Aorta (tissue), 5 donors: ENCODE measurements at places on chromosomes 7 and 10.
A peak's percentile ranks its signal among the peaks of the same experiment; 100 is the strongest.

- no peak overlapping the region for H3K4me3 ChIP-seq
- H3K36me3 ChIP-seq = no peaks in the 10 kb centered on the region
- DNase-seq = no peak
- H3K4me1 ChIP-seq = peaks cover 5% of the 10 kb centered on the region
- H3K27ac ChIP-seq = no peak overlapping the region
- no peaks in the 10 kb centered on the region for H3K27me3 ChIP-seq
These were observed 67.7 kb downstream of the BRAF start for GRCh38 chr7:140857048-140857447.

GRCh38 chr10:133316266-133316665 lies 7.6 kb downstream of the ZNF511 start:
- H3K27ac ChIP-seq = no peak overlapping the region
- no peak overlapping the region for H3K4me3 ChIP-seq
- H3K4me1 ChIP-seq = no peaks in the 10 kb centered on the region

GRCh38 chr10:21492421-21492820 lies 33.1 kb downstream of the SKIDA1 start:
- H3K27ac ChIP-seq = no peak overlapping the region
- H3K4me3 ChIP-seq = no peak overlapping the region
- no peaks in the 10 kb centered on the region for H3K4me1 ChIP-seq
- no peaks in the 10 kb centered on the region for H3K27me3 ChIP-seq

DNA sequence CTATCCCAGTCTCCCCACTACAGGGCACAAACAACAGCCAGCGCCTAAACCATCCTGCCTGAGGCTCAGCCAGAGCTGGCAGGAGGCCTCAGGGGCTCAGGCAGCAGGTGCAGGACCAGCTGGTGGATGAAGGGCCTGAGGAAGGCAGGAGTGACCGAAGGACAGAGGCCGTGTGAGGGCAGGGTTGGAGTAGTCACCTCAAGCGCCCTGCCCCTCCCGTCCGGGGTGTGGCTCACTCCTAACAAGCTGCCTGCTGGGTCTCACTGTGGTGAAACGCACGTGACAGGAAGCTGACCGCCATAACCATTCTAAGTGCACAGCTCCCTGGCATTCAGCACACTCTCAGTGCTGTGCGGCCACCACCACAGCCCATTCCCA lies 281.1 kb downstream of the ELFN1 start:
- peak; percentile 69 for DNase-seq
- no peak overlapping the region for H3K27ac ChIP-seq
- H3K4me3 ChIP-seq = no peak overlapping the region
- no peaks in the 10 kb centered on the region for H3K36me3 ChIP-seq

- H3K36me3 ChIP-seq = no peaks in the 10 kb centered on the region
- no peak overlapping the region for H3K4me3 ChIP-seq
- no peak for DNase-seq
- no peak overlapping the region for H3K27ac ChIP-seq
These were observed 18.4 kb upstream of the VOPP1 start for GRCh38 chr7:55590517-55591281.

DNA sequence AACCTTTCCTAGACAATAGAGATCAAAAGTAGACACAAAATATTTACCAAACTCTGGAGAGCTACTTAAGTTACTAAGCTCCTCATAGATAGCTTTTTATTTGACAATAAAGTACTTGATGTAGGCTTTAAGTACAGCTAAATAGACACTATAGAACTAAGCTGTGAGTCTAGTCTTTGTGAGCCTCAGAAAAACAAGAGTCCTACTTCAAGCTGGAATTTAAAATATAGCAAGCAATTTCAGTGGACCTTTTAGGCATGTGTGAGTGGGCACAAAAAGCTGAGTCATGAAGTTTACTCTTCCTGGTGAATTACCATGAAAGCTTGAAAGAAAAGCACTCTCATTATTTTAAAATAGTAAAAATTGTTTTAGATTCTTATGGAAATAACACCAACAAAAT lies 76.1 kb downstream of the ADD3 start:
- H3K4me3 ChIP-seq = no peak overlapping the region
- H3K4me1 ChIP-seq = peaks cover 4% of the 10 kb centered on the region
- no peak for DNase-seq
- H3K27me3 ChIP-seq = no peaks in the 10 kb centered on the region
- no peaks in the 10 kb centered on the region for H3K36me3 ChIP-seq

DNA sequence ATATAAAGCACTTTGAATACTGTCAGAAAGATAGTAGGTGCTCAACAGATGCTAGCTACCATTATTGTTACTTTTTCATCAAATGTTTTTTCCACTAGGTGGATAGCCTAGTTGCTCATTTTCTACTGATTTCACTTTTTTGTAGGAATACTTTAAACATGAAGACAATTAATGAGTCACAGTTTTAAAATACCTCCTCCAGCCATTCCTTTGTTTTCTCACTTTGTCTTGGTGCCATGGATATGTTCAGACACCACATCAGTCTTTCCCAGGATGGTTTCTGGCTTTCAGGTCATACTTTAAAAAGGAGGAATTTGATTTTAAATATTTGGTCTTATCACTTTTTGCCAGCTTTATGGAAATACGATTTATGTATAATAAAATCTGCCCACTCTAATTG lies 147.1 kb upstream of the MGMT start:
- no peak overlapping the region for H3K27ac ChIP-seq
- H3K4me1 ChIP-seq = no peaks in the 10 kb centered on the region
- no peak overlapping the region for H3K4me3 ChIP-seq
- DNase-seq = no peak
